ENCODE measurements at places on chromosomes 11 and 22.

DNA sequence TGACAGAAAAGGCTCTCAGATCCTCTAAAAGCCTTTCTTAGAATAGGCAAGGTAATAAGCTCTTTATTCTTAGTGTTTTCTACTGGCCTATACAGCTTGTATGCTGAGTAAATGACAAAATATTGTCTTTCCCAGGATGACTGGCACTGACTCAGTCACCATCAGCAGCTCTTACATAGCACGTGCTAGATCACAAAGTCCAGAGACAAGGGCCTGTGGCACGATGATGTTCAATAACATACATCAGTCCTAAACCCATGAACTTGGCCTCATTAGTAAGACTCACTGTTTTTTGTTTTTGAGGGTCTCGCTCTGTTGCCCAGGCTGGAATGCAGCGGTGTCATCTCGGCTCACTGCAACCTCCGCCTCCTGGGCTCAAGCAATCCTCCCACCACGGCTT lies 42.7 kb downstream of the CELF1 start:
- H3K27me3 ChIP-seq, result no peaks in the 10 kb centered on the region
- DNase-seq, result no peak
- no peak overlapping the region for H3K4me3 ChIP-seq
- peaks cover 91% of the 10 kb centered on the region for H3K4me1 ChIP-seq
- H3K36me3 ChIP-seq, result no peaks in the 10 kb centered on the region
- peak overlapping the region; percentile 68 for H3K27ac ChIP-seq

GRCh38 chr11:116454951-116455350 lies 317.8 kb downstream of the BUD13 start:
- H3K4me1 ChIP-seq, result no peaks in the 10 kb centered on the region
- no peak for DNase-seq
- no peaks in the 10 kb centered on the region for H3K36me3 ChIP-seq
- no peaks in the 10 kb centered on the region for H3K27me3 ChIP-seq
- no peak overlapping the region for H3K4me3 ChIP-seq

DNA sequence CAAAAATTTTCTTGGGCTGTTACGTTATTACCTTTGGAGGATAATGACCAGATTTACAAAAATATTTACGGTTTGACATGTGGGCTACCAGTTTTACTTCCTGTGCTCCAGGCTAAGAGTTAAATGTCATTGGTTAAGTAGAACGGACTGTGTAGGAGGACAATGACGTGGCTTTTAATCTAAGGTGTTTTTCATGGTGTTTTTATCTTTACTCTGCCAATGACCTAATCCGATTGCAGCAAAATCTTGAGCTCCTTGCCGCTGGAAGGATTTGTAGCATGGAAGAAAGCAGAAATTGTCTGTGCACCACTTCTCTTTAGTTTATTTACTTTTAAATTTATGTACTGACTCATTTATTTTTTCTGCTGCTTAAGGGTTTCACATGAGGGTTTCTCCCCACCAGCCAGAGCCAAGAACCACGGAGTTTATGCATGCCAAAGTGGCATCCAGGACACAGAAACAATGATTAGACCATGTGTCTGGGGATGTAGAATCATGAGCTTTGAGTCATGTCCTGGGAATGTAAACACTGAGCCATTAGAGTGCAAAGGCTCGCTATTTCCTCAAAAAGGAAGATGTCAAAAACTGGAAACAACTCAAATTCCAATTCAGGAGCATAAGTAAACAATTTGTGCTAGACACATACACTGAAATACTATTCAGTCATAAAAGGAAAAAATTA lies 1.9 kb upstream of the CARD16 start:
- no peaks in the 10 kb centered on the region for H3K36me3 ChIP-seq
- no peak for DNase-seq
- H3K4me1 ChIP-seq, result peaks cover 25% of the 10 kb centered on the region
- H3K27ac ChIP-seq, result peak overlapping the region; percentile 31
- no peak overlapping the region for H3K4me3 ChIP-seq

GRCh38 chr22:50601669-50602337 lies 1.2 kb downstream of the MAPK8IP2 start:
- no peak for DNase-seq
- H3K36me3 ChIP-seq, result no peaks in the 10 kb centered on the region
- H3K4me3 ChIP-seq, result no peak overlapping the region
- H3K27me3 ChIP-seq, result peaks cover 70% of the 10 kb centered on the region

GRCh38 chr11:104433751-104434150 lies 269.8 kb upstream of the PDGFD start:
- DNase-seq, result no peak
- no peaks in the 10 kb centered on the region for H3K36me3 ChIP-seq
- no peaks in the 10 kb centered on the region for H3K27me3 ChIP-seq
- H3K4me1 ChIP-seq, result no peaks in the 10 kb centered on the region
- H3K4me3 ChIP-seq, result no peak overlapping the region

- H3K4me1 ChIP-seq, result no peaks in the 10 kb centered on the region
- H3K27me3 ChIP-seq, result no peaks in the 10 kb centered on the region
- H3K36me3 ChIP-seq, result no peaks in the 10 kb centered on the region
- H3K4me3 ChIP-seq, result no peak overlapping the region
- no peak for DNase-seq
Observed at GRCh38 chr11:17760102-17761029, 25.8 kb downstream of the KCNC1 start.

- DNase-seq, result no peak
- no peaks in the 10 kb centered on the region for H3K27me3 ChIP-seq
- H3K36me3 ChIP-seq, result no peaks in the 10 kb centered on the region
- H3K4me1 ChIP-seq, result peaks cover 59% of the 10 kb centered on the region
Observed at GRCh38 chr22:40487663-40488249, 117.4 kb downstream of the SGSM3 start.

- H3K4me1 ChIP-seq, result peaks cover 7% of the 10 kb centered on the region
- no peaks in the 10 kb centered on the region for H3K36me3 ChIP-seq
- H3K27ac ChIP-seq, result peak overlapping the region; percentile 67
- H3K27me3 ChIP-seq, result no peaks in the 10 kb centered on the region
- DNase-seq, result no peak
Observed at GRCh38 chr11:7906481-7906880, 24.6 kb downstream of the OR10A6 start.

DNA sequence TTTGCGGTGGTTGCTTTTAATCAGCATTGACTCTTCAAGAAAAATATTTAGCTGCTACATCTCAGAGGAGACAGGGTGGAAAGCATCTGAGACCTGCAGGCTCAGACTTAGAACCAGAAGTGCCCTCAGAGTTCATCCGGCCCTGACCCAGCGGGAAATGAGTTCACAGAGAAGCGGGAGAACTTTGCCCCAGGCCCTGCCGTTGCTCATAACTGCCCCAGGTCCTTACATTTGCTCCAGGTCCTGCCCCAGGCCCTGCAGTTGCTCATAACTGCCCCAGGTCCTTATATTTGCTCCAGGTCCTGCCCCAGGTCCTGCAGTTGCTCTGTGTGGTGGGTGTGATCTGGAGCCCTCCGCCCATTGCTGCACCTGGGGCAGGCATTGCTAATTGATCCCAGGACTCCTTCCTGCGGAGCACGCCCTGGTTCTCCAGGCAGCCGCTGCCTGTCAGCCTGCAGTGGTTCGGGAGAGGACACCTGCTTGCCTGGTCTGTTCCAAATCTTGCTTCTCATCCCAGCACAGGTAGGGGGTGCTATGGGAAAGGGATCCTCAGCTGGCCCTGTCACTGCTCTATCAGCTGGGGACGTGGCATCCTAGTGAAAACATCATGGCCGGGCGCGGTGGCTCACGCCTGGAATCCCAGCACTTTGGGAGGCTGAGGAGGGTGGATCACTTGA lies 58.1 kb upstream of the PPP6R3 start:
- peaks cover 26% of the 10 kb centered on the region for H3K36me3 ChIP-seq
- H3K4me3 ChIP-seq, result no peak overlapping the region
- no peak overlapping the region for H3K27ac ChIP-seq
- H3K4me1 ChIP-seq, result peaks cover 49% of the 10 kb centered on the region
- H3K27me3 ChIP-seq, result no peaks in the 10 kb centered on the region

DNA sequence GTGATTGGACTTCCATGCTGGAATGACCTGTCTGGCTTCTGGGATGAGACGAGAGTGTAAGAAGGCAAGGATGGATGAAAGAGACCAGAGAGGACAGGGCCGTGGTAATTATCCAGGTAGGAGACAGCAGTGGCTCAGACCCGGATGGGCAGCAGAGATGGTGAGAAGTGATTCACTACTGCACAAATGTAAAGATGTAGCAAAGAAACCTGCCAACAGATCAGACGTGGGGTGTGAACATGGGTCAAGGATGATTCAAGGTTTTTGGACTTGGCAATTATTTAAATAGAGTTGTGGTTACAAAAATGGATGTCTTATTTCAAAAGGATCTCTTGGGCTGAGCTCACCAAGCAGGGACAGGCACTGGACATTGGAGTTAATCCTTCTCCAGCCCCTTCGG lies 32.7 kb downstream of the RIBC2 start:
- no peak for DNase-seq
- no peak overlapping the region for H3K27ac ChIP-seq
- no peaks in the 10 kb centered on the region for H3K36me3 ChIP-seq
- H3K4me3 ChIP-seq, result no peak overlapping the region
- H3K4me1 ChIP-seq, result peaks cover 4% of the 10 kb centered on the region

DNA sequence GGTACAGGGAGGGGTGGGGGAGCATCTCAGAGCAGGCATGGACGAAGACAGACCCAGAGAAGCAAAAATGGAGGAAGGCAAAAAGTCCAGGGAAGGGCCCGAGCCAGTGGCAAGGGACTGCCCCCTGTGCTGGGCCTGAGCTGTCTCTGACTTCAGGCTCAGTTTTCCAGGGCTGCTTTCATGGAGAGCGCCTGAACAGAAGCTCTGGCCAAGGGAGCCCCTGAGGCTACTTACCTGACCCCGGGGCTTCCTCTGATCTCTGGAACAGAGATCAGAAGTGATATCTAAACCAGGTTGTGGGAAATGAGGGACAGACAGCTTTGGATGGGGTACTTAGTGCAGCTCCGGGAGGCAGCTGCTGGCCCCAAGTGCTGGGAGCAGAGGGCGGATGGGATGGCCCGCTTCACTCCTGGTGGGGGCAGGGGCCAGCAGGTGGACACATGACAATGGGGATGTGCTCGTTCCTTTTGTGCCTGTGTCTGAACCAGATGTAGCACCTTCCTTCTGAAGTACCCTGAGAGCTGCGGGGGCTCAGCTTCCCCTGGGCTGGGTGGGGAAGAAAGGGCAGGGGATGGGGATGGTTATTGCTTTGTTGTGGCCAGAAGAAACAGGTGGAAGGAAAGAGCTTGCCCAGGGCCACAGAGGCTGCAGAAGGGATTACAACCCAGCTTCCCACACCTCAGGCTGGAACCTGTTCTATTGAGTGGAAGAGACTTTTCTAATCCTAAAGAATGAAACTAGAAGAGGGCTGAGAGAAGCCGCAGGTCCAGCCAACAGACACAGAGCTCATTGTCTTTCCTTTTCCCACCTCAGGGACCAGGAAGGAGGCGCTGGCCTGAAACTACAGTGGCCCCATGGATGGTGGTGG lies 5.7 kb downstream of the LRRC10B start:
- H3K27ac ChIP-seq, result no peak overlapping the region
- H3K36me3 ChIP-seq, result no peaks in the 10 kb centered on the region
- H3K27me3 ChIP-seq, result peaks cover 44% of the 10 kb centered on the region
- no peak overlapping the region for H3K4me3 ChIP-seq
- peaks cover 16% of the 10 kb centered on the region for H3K4me1 ChIP-seq
- no peak for DNase-seq

GRCh38 chr11:76724171-76724768 lies 53.7 kb upstream of the LRRC32 start:
- H3K27me3 ChIP-seq, result peaks cover 9% of the 10 kb centered on the region
- no peaks in the 10 kb centered on the region for H3K36me3 ChIP-seq
- H3K4me1 ChIP-seq, result peaks cover 12% of the 10 kb centered on the region
- no peak for DNase-seq
- no peak overlapping the region for H3K4me3 ChIP-seq
- no peak overlapping the region for H3K27ac ChIP-seq

GRCh38 chr11:8218840-8219239 lies 44.8 kb downstream of the LMO1 start:
- no peak overlapping the region for H3K27ac ChIP-seq
- DNase-seq, result no peak
- H3K36me3 ChIP-seq, result no peaks in the 10 kb centered on the region
- no peaks in the 10 kb centered on the region for H3K4me1 ChIP-seq

DNA sequence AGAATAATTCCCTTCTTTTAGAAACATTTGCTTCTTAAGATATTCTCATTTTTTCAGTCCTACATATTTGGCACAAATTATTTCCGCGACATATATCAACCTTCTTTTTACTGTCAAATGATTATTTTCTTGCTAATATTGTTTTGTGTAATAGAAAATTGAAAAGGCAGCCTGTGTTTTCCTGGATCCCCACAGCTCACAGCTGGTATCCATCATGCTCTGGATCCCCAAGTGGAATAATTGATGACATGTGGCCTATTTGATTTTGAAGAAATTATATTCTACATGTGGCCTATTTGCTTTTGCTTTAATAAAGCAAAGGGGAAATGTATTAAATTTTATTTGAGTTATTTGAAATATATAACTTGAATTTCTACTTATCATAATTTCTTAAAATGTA lies 199.4 kb upstream of the LUZP2 start:
- no peak overlapping the region for H3K27ac ChIP-seq
- no peaks in the 10 kb centered on the region for H3K36me3 ChIP-seq
- H3K4me3 ChIP-seq, result no peak overlapping the region

GRCh38 chr22:45499746-45500145 lies 2.9 kb upstream of the FBLN1 start:
- peaks cover 38% of the 10 kb centered on the region for H3K27me3 ChIP-seq
- H3K4me1 ChIP-seq, result no peaks in the 10 kb centered on the region
- peak; percentile 50 for DNase-seq

DNA sequence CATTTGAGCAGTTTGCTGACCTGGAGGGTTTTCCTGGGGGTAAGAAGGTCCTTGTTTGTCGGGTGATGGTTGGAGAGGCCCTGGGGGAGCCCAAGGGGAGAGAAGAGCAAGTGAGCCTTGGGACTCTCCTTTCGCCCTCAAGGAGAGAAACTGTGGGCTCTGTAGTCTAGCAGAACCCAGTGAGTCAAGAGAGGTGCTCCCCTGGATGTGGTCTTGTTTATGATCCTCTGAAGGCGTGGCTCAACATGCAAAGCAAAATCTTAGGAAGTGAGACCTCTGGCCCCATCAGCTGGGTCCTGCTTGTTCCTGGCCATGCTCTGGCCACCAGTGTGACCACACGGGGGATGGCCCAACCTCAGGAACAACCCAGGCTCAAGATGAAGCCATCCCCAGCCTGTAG lies 66.5 kb upstream of the ALX4 start:
- H3K4me3 ChIP-seq, result no peak overlapping the region
- no peaks in the 10 kb centered on the region for H3K36me3 ChIP-seq
- no peaks in the 10 kb centered on the region for H3K27me3 ChIP-seq
- H3K4me1 ChIP-seq, result no peaks in the 10 kb centered on the region
- H3K27ac ChIP-seq, result no peak overlapping the region

GRCh38 chr11:27621405-27622161 lies 78.7 kb downstream of the BDNF start:
- H3K4me3 ChIP-seq, result no peak overlapping the region
- no peaks in the 10 kb centered on the region for H3K4me1 ChIP-seq
- no peak overlapping the region for H3K27ac ChIP-seq
- no peaks in the 10 kb centered on the region for H3K27me3 ChIP-seq

DNA sequence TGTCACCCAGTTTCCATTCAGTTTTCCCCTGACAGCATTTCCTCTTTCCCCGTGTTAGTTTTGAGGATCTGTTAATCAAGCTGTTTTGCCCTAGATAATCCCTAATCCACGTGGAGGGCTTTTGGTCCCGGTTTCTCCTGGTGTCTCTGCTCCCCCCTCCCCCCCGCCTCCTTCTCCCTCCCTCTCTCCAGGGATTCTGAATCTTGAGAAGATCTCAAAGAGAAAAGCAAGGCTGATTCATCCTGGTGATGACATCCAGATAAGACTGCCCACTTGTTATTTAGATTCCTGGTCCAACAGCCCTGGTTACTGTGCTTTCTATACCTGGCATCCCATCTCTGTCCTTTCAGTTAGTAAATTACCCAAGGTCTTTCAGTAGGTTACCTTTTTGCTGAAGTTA lies 59.4 kb downstream of the KCNA4 start:
- no peaks in the 10 kb centered on the region for H3K36me3 ChIP-seq
- no peaks in the 10 kb centered on the region for H3K4me1 ChIP-seq
- no peak for DNase-seq
- H3K4me3 ChIP-seq, result no peak overlapping the region
- H3K27ac ChIP-seq, result no peak overlapping the region
- H3K27me3 ChIP-seq, result no peaks in the 10 kb centered on the region

All from lower lobe of right lung (tissue), 2 donors.